ENCODE measurements at places on chromosomes 7 and 10. TPM values are rescaled to one million over a fixed set of nuclear protein-coding genes. Genes with fewer than 3 reads are reported as not detected.
A peak's percentile ranks its signal among the peaks of the same experiment; 100 is the strongest.

DNA sequence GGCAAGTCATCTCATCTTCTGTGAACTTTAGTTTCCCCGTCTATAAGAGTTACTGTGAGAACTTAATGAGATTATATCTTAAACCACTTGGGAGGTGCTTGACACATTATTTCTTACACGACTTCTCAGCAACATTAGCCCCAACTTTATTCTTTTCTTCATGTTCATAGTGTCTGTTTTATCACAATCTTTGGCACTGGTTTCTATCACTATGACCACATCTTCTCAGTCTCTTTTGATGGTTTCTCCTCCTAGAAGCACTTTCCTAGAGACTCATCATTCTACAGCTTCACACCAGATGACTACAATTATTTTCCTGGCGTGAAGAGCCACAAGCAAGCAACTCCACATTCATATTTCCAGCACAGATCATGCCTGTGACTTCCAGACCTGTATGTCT lies 26.5 kb upstream of the BET1 start:
- no peak for DNase-seq

GRCh38 chr7:156224833-156225225 lies 412.6 kb upstream of the SHH start:
- DNase-seq: peak; percentile 7

GRCh38 chr7:4832711-4833110 lies 29.1 kb downstream of the PAPOLB start:
- DNase-seq: no peak

DNA sequence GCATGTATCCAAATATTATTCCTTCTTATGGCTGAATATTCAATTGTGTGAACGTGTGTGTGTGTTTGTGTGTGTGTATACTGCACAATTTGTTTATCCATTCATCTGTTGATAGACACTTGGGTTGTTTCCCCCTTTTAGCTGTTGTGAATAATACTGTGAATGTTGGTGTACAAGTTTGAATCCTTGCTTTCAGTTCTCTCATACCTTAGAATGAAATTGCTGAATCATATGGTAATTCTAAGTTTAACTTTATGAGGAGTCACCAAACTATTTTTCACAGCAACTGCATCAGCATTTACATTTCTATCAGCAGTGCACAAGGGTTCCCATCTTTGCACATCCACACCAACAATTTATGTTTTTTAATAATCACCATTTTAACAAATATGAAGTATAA lies 86.9 kb upstream of the GATAD1 start:
- DNase-seq: no peak

- no peak for DNase-seq
Observed at GRCh38 chr7:10106609-10107008, 867.1 kb upstream of the PHF14 start.

- DNase-seq: no peak
Observed at GRCh38 chr7:4758791-4759190, 16.6 kb upstream of the AP5Z1 start.

- no peak for DNase-seq
Observed at GRCh38 chr10:122713091-122713885, 13.6 kb upstream of the C10orf120 start.

GRCh38 chr10:48450741-48451466 lies 144.4 kb downstream of the MAPK8 start:
- DNase-seq: no peak

DNA sequence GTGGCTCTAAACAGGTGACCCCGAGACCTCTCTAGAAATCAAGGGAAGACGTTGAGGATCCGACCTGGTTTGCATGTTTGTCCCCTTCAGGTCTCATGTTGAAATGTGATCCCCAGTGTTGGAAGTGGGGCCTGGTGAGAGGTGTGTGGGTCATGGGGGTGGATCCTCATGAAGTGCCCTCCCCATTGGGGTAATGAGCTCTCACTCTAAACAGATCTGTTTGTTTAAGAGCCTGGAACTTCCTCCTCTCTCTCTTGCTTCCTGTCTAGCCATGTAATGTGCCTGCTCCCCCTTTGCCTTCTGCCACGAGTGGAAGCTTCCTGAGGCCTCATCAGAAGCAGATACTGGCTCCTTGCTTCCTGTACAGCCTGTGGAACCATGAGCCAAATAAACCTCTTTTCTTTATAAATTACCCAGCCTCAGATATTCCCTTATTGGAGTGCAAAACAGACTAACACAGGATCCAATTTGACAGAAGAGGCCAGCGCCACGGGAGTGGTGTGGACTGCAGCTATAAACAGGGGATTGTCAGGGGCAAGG lies 10.8 kb upstream of the POLM start:
- DNase-seq: no peak

BBIP1 gene
- 23.1 TPM for total RNA-seq

ELAPOR2 gene
- 3.3 TPM for total RNA-seq

GRM3 gene
- total RNA-seq: not detected

NUPR2 gene
- not detected for total RNA-seq
